ENCODE measurements at places on chromosomes 12 and 14.
A peak's percentile ranks its signal among the peaks of the same experiment; 100 is the strongest.

- no peak overlapping the region for H3K27ac ChIP-seq
- DNase-seq: no peak
- no peaks in the 10 kb centered on the region for H3K4me1 ChIP-seq
- no peak overlapping the region for H3K4me3 ChIP-seq
- H3K36me3 ChIP-seq: no peaks in the 10 kb centered on the region
- no peaks in the 10 kb centered on the region for H3K27me3 ChIP-seq
These were observed 21.4 kb upstream of the FOXG1 start for GRCh38 chr14:28745176-28745575.

DNA sequence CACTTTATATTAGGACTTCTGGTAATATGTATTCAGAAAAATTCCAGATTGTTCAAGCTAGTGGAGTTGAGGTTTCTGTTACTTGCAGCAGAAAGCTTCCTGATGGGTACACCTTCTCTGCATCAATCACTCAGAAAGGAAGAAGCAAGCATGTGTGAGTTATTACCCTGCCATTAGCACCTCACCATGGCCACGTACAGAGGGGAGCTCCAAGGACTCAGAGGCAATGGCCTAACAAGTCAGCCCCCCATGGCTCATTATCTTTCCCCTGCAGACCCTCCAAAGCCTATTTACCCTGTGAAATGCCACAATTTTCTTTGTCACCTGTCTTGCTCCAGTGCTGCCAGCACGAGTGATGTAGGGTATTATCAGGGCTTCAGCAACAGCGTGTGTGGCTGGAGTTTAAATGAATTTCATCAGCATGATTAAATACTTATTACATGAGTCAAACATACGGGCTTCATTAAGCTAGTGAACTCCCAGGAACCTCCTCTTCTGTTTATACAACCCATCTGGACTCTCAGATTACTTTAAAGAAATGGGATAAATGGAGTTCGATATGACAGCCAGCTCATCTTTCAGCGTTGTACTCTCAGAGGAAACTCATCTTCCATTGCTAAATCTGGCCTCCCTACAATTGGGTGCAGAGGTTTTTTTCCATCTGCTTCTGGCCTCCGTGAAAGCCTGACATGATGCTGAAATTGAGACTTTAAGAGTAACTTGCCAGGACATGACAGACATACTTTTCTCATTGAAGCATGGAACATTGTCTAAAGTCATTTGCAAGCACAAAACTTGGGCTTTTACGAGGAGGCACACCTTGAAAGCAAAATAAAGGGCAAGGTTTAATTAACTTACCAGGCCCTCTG lies 135.9 kb downstream of the TMEM30B start:
- no peaks in the 10 kb centered on the region for H3K27me3 ChIP-seq
- H3K36me3 ChIP-seq: no peaks in the 10 kb centered on the region
- no peak overlapping the region for H3K4me3 ChIP-seq
- no peak for DNase-seq
- H3K27ac ChIP-seq: peak overlapping the region; percentile 70
- peaks cover 19% of the 10 kb centered on the region for H3K4me1 ChIP-seq

- no peak overlapping the region for H3K27ac ChIP-seq
- peaks cover 4% of the 10 kb centered on the region for H3K4me1 ChIP-seq
- no peak overlapping the region for H3K4me3 ChIP-seq
- no peak for DNase-seq
- H3K27me3 ChIP-seq: no peaks in the 10 kb centered on the region
These were observed 5.4 kb upstream of the EML5 start for GRCh38 chr14:88798156-88798555.

GRCh38 chr12:90305379-90305778 lies 596.7 kb upstream of the ATP2B1 start:
- H3K4me1 ChIP-seq: no peaks in the 10 kb centered on the region
- no peak for DNase-seq
- H3K36me3 ChIP-seq: no peaks in the 10 kb centered on the region
- H3K27ac ChIP-seq: no peak overlapping the region

GRCh38 chr12:103698752-103699560 lies 111.9 kb downstream of the STAB2 start:
- no peak overlapping the region for H3K27ac ChIP-seq
- H3K27me3 ChIP-seq: no peaks in the 10 kb centered on the region
- H3K4me1 ChIP-seq: no peaks in the 10 kb centered on the region

DNA sequence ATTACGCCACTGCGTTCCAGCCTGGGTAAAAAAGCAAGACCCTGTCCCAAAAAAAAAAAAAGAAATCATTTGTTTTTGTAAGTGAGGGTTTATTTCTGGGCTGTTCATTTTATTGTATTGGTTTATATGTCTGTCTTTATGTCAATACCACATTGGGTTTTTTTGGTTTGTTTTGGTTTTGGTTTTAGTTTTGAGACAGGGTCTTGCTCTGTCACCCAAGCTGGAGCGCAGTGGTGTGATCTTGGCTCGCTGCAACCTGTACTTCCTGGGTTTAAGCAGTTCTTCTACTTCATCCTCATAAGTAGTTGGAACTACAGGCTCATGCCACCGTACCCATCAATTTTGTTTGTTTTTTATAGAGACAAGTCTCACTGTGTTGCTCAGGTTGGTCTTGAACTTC lies 25.0 kb downstream of the METAP2 start:
- no peaks in the 10 kb centered on the region for H3K4me1 ChIP-seq
- H3K27ac ChIP-seq: no peak overlapping the region
- DNase-seq: no peak
- H3K36me3 ChIP-seq: peaks cover 29% of the 10 kb centered on the region
- no peak overlapping the region for H3K4me3 ChIP-seq
- no peaks in the 10 kb centered on the region for H3K27me3 ChIP-seq

GRCh38 chr14:97523936-97524335 lies 726.8 kb downstream of the VRK1 start:
- H3K36me3 ChIP-seq: no peaks in the 10 kb centered on the region
- no peak overlapping the region for H3K27ac ChIP-seq
- DNase-seq: no peak
- H3K4me3 ChIP-seq: no peak overlapping the region

GRCh38 chr12:12813120-12814101 lies at the start of gene DDX47:
DDX47 (plus strand) TSS chr12:12813346; CDS start chr12:12813368, 22 bp downstream.
- peaks cover 4% of the 10 kb centered on the region for H3K4me1 ChIP-seq
- peak within 1 kb of the TSS; percentile 100 for H3K4me3 ChIP-seq
- H3K27ac ChIP-seq: peak within 1 kb of the TSS; percentile 69
- H3K27me3 ChIP-seq: no peaks in the 10 kb centered on the region
- peak; percentile 97 for DNase-seq

DNA sequence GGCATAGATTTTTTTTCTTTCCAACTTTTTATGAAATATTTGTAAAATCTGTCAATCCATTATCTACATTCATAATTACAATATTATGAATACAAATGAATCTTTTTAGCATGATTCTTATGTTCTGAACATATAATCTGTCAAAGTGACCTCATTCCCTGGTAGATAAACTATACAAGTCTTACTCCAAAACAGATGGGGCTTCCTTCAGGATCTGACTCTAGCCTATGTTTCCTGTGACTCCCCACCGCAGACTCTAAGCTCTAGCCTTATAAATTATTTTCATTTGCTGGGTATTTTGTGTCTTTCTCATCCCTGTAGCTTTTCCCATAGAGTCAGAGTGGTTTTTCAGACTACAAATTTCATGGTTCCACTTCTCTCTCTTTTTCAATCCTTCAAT lies 202.1 kb upstream of the KITLG start:
- no peaks in the 10 kb centered on the region for H3K27me3 ChIP-seq
- H3K27ac ChIP-seq: no peak overlapping the region
- no peak overlapping the region for H3K4me3 ChIP-seq
- H3K4me1 ChIP-seq: no peaks in the 10 kb centered on the region

- DNase-seq: no peak
- H3K36me3 ChIP-seq: no peaks in the 10 kb centered on the region
- no peak overlapping the region for H3K27ac ChIP-seq
- H3K4me3 ChIP-seq: no peak overlapping the region
- no peaks in the 10 kb centered on the region for H3K27me3 ChIP-seq
- no peaks in the 10 kb centered on the region for H3K4me1 ChIP-seq
These were observed 89.5 kb downstream of the ALX1 start for GRCh38 chr12:85369365-85370154.

DNA sequence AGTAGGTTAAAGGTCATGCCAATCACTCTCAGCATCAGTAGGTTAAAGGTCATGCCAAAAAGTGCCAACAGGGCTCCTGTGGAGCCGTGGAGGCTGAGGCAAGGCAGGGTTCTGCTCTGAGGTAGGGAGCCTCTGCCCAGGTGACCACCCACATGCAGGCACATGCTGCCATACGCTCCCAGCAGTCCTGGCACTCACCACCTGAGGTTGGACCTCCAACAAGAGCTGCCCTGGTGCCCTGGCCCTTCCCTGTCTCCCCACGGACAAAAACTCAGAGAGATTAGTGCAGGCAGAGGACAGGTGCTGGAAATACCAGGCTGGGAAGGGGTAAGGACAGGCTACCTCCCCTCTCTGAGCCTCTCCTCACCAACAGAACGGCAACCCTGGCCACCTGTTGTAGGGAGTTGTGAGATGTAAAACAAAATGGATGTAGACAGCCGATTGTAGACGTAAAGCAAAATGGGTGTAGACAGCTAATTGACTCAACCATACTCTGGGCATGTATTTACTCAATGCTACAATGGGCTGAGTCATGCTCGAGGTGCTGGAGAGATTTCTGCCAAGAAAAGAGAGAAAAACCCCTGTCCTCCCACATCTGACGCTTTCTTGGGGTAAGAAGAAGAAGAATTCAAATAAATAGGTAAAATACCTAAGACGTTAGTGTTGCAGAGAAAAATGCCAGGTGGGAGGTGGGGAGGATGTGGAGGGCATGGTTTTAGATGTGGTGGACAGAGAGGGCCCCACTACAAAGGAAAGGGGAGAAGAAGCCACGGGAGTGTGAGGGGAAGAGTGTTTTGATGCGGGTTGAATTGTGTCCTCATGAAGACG lies 32.4 kb downstream of the LTBP2 start:
- no peaks in the 10 kb centered on the region for H3K27me3 ChIP-seq
- no peak overlapping the region for H3K27ac ChIP-seq
- peaks cover 5% of the 10 kb centered on the region for H3K4me1 ChIP-seq

GRCh38 chr12:130916241-130916911 lies 37.3 kb upstream of the ADGRD1 start:
- no peaks in the 10 kb centered on the region for H3K27me3 ChIP-seq
- peak overlapping the region; percentile 36 for H3K4me3 ChIP-seq
- peak; percentile 91 for DNase-seq
- H3K36me3 ChIP-seq: no peaks in the 10 kb centered on the region
- H3K4me1 ChIP-seq: peaks cover 17% of the 10 kb centered on the region

DNA sequence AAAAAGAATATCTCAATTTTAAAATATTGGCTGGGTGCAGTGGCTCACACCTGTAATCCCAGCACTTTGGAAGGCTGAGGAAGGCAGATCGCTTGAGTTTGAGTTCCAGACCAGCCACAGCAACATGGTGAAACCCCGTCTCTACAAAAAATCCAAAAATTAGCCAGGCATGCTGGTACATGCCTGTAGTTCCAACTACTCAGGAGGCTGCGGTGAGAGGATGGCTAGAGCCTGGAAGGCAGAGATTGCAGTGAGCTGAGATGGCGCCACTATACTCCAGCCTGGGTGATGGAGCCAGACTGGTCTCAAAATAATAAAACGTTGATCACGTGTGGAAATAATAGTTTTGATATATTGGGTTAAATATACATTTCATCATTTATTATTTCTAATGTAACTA lies 5.7 kb downstream of the MTRFR start:
- DNase-seq: no peak
- H3K36me3 ChIP-seq: peaks cover 22% of the 10 kb centered on the region
- no peak overlapping the region for H3K4me3 ChIP-seq

DNA sequence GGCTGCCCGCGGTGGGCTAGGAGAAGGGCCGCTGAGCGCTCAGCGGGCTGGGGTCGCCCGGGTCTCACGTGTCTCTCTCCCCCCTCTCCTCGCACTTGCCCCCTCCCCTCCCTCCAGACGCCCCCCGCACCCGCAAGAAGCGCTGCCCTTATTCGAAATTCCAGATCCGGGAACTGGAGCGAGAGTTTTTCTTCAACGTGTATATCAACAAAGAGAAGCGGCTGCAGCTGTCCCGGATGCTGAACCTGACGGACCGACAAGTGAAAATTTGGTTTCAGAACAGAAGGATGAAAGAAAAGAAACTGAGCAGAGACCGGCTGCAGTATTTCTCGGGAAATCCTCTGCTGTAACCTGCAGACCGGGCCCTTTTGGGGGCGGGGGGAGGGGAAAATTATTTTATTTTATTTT lies 314 bp upstream of the HOTAIR start:
- DNase-seq: no peak
- H3K4me1 ChIP-seq: peaks cover 46% of the 10 kb centered on the region
- H3K36me3 ChIP-seq: no peaks in the 10 kb centered on the region
- H3K4me3 ChIP-seq: peak overlapping the region; percentile 46

GRCh38 chr14:92247341-92247740 lies 75.6 kb upstream of the SLC24A4 start:
- no peak overlapping the region for H3K27ac ChIP-seq
- no peaks in the 10 kb centered on the region for H3K36me3 ChIP-seq
- no peaks in the 10 kb centered on the region for H3K27me3 ChIP-seq
- DNase-seq: no peak

DNA sequence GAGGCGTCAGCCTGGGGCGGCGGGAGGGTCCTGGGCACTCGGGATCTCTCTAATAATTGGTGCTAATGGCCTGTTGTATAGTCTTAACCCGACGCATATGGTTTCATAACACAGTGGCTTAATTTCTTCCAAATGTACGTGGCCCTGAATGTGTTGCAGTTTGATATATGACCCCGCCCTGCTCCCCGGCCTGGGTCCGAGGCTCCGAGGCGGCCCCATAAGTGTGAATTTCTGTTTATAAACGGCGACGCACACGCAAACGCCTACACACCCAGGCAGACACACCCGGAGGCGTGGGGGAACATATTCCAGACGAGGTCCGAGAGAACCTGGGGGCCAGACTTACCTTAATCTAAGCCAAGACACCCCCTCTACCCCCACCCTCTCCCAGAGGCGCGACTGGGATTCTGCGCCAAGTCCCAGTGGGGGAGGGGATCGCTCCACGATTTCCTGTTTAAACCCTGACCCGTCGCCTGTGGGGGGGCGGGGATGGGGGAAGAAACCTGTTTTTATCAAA lies 9.7 kb upstream of the HOXC6 start:
- peaks cover 2% of the 10 kb centered on the region for H3K27me3 ChIP-seq
- peak overlapping the region; percentile 88 for H3K4me3 ChIP-seq
- DNase-seq: peak; percentile 61
- peak overlapping the region; percentile 100 for H3K27ac ChIP-seq
- H3K4me1 ChIP-seq: peaks cover 89% of the 10 kb centered on the region

GRCh38 chr14:39680777-39681176 lies 248.5 kb upstream of the FBXO33 start:
- H3K27ac ChIP-seq: no peak overlapping the region
- H3K27me3 ChIP-seq: no peaks in the 10 kb centered on the region
- H3K4me1 ChIP-seq: no peaks in the 10 kb centered on the region
- no peak for DNase-seq
- no peak overlapping the region for H3K4me3 ChIP-seq

- no peak overlapping the region for H3K4me3 ChIP-seq
- H3K27ac ChIP-seq: no peak overlapping the region
- no peaks in the 10 kb centered on the region for H3K36me3 ChIP-seq
- H3K27me3 ChIP-seq: no peaks in the 10 kb centered on the region
- H3K4me1 ChIP-seq: peaks cover 4% of the 10 kb centered on the region
These were observed 105.4 kb upstream of the BCL2L14 start for GRCh38 chr12:11965258-11965910.
